ENCODE measurements at places on chromosomes 5 and 9.

DNA sequence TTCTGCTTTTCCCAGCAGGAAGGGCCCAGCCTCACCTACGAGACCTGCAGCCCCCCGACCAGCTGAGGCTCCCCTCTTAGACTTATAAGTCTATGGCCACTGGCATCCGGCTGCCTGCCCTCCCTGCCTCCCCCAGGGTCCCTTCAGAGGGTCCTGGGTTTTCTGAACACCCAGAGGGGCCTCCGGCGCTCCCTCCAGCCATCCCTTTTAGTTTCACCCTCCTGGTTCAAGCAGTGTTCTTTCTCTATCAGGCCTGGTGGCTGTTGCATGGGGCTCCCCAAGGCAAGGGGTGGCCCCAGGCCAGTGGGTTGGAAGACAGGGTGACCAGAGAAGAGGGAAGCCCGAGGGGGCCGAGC lies 21.8 kb downstream of the GOLGA2 start:
- no peak for DNase-seq

GRCh38 chr5:133307275-133307674 lies 255.5 kb downstream of the HSPA4 start:
- DNase-seq, result no peak

GRCh38 chr9:28770827-28771226 lies 1197.5 kb upstream of the C9orf72 start:
- DNase-seq, result no peak

GRCh38 chr5:123976379-123977033 lies 464.5 kb downstream of the CSNK1G3 start:
- no peak for DNase-seq

DNA sequence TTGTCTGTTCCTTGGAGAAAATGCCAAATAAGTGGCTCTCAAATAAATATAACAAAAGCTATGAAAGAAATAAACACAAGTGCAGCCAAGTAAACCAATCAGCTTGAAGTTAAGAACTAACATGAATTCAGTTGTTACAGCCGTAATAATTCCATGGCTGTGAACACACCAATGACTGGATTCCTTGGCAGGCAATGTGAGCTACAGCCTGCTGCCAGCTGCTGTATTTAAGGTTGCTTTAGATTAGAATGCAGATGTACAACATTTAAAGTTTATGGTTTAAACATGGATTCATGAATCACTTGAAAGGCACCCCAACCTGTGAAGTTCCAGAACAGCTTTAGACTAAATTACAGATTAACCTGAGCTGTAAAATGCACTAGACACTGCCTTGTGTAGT lies 626.4 kb upstream of the SEMA6A start:
- DNase-seq, result peak; percentile 13

- no peak for DNase-seq
Measured at GRCh38 chr9:133008824-133009223, 22.0 kb upstream of the GTF3C5 start.

- no peak for DNase-seq
Measured at GRCh38 chr9:13555989-13556500, 276.6 kb upstream of the MPDZ start.

- DNase-seq, result no peak
Measured at GRCh38 chr5:14920121-14920520, 48.5 kb upstream of the ANKH start.

GRCh38 chr5:179006564-179006963 lies 11.4 kb upstream of the GRM6 start:
- DNase-seq, result no peak
